ENCODE measurements at places on chromosomes 16 and 17.

- no peak for DNase-seq
Measured at GRCh38 chr16:83887564-83887963, 11.4 kb upstream of the MLYCD start.

DNA sequence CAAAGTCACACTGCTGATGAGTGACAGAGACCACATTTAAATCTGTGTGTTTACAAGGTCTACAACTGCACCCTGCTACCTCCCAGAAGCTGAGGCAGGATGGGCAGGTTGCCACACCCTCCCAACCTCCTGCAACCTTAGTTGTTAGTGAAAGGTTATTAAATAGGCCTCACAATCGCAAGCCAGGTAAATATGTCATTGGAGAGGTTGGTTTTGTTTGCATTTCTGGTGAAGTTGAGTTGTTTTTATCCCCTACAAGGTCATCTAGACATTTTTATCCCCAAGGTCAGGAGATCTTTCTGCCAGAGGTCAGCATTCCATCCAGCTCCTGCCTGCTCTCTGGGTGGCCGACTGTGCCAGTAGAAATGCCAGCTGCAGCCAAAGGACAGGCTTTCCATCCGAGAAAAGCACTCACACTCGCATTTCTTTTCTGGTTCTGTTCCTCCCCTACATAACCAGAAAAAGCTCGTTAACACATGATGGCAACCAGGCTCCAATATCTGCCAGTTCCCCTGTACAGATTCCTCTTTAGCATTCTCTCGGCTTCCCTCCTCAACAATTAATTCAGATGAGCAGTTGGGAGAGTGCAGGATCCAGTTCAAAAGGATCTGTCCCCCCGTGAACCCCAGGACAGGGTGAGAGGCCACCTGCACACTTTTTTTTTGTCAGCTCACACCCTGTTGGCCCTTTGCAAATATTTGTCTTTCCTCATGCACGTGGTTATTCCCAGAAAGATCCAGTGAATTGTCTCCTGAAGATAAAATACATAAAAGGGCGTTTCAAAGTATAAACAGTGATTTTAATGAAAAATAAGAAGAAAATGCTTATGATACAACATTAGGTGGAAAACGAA is 562.8 kb downstream of the MAF start:
- DNase-seq, result no peak

DNA sequence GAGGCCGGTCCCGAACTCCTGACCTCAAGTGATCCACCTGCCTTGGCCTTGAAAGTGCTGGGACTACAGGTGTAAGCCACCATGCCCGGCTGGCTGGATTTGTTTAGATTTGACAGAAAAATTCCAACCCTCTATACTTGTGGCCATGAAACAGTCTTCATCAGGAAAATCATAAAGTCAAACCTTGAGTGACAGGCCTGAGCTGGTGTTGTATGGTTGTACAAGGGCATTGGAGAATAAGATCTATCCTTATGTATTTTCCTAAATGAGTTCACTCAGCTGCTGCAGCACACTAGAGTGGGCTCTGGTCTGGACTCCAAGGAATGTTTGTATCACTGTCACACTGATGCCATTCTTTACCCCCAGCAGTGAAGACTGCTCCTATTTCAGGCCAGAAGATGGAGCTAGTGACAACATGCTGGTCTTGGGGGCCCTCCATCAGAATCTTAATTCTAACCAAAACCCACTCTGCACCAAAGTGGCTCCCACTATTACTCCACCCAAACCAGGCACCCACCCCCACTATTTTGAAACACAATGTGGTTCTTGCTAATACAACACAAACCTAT is 27.4 kb downstream of the SNX11 start:
- no peak for DNase-seq

DNA sequence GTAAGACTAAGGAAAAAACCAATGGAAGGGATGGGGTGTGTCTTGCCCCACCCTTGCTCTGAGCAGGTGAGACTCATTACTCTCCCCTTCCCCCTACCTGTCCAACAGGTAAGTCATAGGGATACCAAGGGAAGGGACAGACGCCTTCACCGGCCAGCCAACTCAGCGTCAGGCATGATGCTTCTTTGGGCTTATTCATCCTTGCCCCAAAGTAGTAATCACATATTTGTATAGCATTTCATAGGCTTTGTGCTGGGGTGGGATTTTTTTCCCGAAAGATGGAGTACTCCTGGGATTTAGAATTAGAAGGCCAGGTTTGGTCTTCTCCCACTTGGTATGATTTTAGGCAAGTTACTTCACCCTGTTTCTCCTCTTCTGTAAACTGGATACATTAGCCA is 509 bp upstream of the JUP start:
- DNase-seq, result no peak

DNA sequence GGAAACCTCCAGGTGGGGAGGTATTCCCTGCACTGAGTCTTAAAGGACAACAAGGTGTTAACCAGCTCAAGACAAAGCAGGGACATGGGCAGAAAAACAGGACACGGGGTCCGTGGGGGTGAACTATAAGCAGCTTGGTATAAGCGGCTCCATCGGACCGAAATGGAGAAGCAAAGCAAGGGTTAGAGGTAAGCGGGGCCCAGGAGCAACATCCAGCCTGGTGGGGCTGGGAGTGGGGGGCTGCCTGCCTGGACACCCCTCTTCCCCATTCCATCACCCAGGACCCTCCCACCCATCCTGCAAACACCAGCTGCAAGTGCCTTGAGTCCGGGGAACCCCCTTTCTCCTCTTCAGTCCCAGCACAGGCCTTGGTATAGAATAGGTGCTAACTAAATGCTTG is 29.5 kb downstream of the MYH11 start:
- DNase-seq, result no peak

DNA sequence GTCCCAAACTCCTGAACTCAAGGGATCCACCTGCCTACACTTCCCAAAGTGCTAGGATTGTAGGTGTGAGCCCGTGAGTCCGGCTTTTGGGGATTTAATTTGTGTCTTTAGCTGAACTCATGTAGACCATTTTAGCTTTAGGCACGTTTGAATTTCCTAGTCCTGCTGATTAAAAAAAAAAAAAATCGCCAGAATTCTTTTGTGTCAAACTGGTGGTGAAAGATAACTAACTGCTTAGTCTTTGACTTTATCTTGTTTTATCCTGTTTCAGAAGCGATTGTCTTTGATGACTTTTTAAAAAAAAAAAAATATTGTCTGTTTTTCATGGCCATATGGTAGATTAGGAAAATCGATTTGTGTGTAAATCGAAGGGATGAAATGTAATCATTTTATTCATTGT is 2.6 kb downstream of the RABEP1 start:
- DNase-seq, result no peak

DNA sequence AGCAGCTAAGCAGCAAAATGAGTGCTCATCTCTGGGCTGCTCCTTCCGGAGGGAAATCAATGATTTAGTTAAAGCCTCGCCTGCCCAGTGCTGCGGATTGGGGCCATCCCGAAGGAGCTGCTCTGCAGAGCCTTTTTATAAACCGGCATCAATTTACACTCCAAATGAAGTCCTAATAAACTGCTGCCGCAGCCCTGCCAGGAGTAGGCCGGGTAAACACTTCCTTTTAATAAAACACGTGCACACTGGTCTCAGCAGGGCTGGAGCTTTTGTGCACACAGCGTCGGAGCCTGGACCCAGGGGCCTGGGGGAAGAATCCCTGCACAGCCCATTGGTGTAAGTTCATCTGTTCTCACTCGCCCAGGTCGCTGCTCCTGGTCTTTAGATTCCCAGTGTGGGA is 79.6 kb upstream of the HS3ST2 start:
- no peak for DNase-seq

DNA sequence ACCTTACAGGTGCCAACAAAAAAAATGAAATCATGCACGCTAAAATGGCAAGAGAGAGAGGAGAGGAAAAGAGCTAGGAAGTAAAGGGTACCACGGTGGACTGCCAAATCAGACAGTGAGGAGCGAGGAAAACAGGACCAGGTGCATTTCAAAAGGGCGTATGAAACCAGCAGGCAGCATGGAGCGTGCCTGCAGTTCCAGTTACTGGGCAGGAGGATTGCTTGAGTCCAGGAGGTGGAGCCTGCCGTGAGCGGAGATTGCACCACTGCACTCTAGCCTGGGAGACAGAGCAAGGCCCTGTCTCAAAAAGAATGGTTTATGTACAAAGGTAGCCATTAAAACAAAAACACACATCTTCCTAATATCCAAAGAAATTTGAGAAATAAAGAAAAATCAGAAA is 16.4 kb downstream of the USP36 start:
- no peak for DNase-seq

DNA sequence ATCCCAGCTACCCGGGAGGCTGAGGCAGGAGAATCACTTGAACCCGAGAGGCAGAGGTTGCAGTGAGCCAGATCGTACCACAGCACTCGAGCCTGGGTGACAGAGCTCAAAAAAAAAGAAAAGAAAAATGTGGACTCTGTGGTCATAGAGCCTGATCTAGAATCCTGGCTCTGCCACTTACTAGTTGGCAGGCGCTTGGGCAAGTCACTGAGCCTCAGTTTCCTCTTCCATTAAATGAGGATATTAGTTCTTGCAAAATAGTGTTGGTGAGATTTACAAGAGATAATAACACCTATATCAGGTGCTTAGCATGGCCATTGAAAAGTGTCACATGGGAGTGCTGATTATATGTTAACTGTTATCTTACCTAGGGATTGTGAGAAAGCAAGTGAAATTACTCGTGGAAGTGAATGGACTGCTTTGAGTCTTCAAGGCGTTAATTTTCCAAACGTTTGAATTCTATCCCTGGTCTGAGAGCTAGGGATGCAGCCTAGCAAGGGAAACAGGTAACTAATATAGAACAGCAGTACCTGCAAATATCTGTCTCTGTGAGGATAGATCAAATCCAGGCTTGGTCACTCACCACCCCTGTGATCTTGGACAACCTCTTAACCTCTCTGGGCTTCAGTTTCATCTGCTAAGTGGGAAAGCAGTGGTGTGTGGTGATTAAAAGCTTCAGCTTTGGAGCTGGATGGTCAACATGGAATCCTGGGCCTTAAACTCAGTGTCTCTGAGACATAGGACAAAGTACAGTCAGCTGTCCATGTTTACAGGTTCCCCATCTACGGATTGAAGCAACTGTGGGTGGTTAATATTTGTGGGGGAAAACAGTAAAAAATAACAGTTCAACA is 953 bp upstream of the NSMCE1 start:
- no peak for DNase-seq

- no peak for DNase-seq
Measured at GRCh38 chr16:10080051-10080772, 102.0 kb downstream of the GRIN2A start.

DNA sequence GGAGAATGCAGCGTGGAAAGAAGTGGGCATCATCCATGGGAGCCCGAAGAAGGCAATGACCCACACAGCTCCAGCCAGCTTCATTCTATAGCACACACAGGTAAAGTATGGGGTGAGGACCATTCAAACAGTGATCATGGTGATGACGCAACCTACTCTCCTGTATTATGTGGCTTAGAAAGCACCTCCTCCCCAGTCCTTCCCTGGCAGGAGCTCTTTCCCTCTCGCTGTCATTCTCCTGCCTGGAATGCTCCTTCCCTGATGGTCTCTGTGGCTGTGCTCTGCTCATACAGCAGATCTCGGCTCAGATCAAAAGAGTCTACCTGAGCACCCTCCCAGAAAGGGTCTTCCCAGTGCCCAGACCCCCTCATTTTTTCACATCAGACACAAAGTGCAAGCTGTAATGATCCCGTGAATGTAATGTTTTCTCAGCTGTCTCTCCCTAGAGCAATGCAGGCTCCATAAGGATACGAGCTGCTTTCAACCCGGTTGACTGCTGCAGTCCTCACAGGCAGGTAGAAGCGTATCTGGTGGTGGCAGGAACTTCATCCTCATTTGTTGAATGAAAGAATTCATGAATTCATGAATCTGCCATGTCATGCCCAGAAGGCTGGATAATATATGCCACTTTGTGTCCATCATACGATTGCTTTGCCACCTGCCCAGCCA is 248.8 kb downstream of the HS3ST3A1 start:
- no peak for DNase-seq

GRCh38 chr17:44738214-44738906 is 20.4 kb upstream of the ADAM11 start:
- no peak for DNase-seq

GRCh38 chr16:30567160-30567990 is 4.1 kb downstream of the ZNF688 start:
- DNase-seq, result peak; percentile 33

DNA sequence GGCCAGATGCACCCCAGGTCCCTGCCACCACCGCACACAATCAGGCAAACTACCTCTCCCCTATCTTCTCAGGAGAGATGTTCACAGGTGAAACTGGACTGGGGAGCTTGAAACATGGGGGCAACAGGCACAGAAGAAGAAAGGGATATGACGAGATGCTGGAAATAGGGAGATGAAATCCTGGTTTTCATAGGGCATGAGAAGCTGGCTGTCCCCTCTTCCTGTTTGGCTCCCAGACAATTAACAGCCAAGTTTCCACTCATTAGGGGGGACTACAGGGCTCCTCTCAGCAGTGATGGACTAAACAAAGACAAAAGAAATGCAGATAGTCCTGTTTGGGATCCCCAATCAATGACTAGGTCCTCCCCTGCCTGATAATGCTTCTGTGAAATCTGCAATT is 266.0 kb downstream of the NTN1 start:
- no peak for DNase-seq

GRCh38 chr17:76458580-76459490 is 5.9 kb upstream of the UBE2O start:
- no peak for DNase-seq

GRCh38 chr16:57045694-57046381 is 46.5 kb upstream of the CPNE2 start:
- no peak for DNase-seq

DNA sequence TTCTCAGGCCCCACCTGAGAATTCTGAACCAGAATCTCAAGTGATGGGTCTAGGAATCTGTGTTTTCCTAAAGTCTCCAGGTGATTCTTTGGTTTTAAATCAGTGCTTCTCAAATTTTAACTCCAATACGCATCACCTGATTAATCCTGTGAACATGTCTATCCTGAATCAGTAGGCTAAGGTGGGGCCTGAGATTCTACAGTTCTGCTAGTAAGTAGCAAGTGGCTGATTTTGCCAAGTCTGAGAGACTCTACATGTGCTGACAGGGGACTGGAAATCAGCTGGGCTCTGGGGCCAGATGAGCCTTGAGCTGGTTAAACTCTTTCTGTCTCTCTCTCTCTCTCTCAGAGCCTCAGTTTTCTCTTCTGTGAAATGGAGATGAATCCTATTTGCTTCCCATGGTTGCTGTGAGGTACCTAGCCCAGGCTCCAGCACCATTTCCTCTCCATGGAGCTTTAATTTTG is 9.0 kb downstream of the CCR7 start:
- DNase-seq, result no peak

Data from stimulated activated CD4-positive, alpha-beta T cell treated with anti-CD3 and anti-CD28 coated beads, TNF-alpha, amount 100 ng/mL, for 1 hour (primary cell).